Midbrain (tissue), 1 donor: ENCODE measurements at places on chromosomes 1 and 21.

- no peak for DNase-seq
Observed at GRCh38 chr1:147842578-147842977, 60.0 kb upstream of the GJA8 start.

DNA sequence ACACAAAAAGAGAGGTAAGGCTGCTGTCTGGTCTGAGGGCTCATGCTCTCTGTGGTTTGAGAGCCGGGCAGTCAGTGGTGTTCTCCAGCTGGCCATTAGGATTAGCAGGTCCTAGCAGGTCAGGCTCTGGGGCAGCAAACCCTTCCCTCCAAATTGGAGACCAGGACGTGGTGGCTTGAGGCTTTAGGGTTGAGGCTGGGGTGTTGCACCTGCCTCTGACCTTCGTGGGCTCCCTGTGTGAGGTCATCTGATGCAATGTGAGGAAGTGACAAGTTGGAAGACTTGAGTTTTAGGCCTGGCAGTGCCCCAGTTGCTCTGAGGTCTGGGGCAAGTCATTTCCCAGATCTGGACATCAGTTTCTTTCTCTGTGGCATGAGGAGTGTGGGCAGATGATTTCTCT is 24.4 kb downstream of the SZRD1 start:
- DNase-seq: no peak

GRCh38 chr1:68293609-68294366 is 61.5 kb upstream of the WLS start:
- peak; percentile 14 for DNase-seq

- peak; percentile 64 for DNase-seq
Observed at GRCh38 chr1:39623053-39623452, 16.4 kb downstream of the HEYL start.

DNA sequence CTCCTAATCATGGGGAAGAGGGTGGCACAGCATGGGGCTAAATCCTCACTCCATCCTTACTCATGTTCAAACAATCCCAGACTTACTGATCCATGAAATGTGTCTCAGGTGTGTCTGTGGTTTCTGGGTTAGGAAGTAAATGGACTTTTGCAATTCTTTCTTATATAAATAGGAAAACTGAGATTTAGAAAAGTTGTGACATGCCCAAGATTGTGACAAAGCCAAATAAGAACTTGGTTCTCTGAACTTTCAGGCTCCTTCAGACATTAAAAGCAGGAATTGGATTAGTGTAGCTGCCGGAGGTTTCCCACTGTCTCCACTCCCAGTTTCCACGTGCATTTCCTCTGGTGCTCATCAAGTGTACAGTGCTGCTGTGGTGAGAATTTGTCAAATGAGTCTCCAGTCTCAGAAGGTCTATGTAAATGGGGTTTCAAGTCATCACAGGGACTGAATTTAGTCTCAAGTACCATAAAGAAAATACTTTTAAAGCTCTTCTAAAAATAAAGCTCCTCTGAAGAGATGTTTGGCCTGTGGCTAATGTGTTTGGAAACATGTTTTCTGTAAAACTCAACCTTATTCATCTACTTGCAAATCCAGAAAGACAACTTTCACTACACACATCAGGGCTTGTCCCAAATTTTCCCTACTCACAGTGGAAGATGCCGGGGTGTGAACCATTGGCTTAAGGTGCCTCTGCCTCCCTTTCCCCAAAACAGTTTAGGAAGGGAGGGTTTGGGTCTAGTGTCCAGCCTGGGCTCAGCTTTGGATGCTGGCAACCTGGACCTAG is 115.2 kb downstream of the NGF start:
- no peak for DNase-seq

- DNase-seq: no peak
Observed at GRCh38 chr1:243413431-243414151, 157.8 kb downstream of the SDCCAG8 start.

DNA sequence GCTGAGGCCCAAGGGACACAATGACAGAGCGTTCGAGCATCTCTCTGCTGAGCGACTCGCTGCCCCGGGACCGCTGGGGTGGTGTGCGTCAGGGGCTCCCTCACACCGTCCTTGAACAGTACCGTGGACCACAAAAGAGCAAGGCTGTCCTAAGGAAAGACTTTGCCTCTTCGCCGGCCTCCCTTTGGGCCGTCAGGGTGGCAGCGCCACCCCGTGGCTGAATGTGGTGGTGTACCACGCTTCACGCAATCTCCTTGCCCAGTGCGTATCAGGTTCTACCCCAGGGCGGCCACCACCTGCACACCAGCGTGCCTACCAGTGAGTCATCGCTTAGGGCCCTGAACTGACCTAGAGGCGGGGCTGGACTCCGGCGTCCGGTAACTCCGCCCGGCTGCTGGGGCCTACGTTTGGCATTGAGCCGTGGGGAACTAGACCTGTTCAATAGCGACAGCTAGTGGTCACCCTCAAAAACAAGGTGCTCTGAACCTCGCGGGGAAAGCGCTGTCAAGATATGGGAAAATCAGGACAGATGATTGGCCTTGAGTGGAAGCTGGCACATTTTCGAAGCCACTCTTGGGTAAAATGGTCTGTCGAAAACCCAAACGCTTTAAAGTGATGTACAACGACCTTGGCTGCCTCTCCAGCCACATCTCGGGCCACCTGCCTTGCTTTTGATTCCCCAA is 8.1 kb upstream of the TRAF3IP3 start:
- DNase-seq: peak; percentile 80
